NCI-H1092 treated with DMSO at 0.1 percent for 48 hours (cell line): ENCODE measurements at places on chromosomes 2 and 18.

GRCh38 chr18:5297597-5297996 is 2.1 kb upstream of the ZBTB14 start:
- DNase-seq: no peak

DNA sequence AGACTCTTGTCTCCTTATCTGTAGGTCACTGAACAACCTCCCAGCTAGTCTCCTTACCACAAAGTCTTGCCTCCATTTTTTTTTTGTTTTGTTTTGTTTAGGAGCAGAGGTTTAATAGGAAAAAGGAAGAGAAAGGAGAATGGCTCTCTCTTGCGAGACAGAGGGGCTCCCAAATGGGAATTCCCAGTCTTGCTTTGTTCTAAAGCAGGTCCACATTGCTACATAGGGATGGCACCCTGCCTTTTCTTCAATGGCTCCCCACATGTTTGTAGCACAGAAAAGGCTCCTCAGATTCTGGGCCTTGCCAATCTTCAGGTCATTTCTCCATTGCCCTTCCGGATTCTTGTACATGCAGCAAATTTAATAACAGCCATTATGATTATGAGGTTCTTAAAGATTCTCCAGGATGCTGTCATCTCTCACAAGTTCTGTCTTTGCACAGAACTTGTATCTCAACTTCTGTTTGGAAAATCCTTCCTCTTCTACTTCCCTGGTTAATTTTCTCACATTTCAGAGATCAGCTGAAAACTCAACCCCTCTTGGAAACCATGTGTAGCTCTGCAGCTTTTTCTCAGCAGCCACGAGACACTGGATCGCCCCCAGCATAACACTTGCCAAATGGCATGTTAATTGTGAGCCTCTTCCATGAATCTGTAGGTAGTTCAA is 23.6 kb downstream of the IL1F10 start:
- DNase-seq: no peak

GRCh38 chr2:3504741-3505140 is 14.6 kb downstream of the ADI1 start:
- no peak for DNase-seq

- peak; percentile 60 for DNase-seq
Measured at GRCh38 chr2:191555092-191555742, 122.7 kb upstream of the NABP1 start.

- DNase-seq: no peak
Measured at GRCh38 chr2:134131681-134132489, 122.0 kb upstream of the MGAT5 start.

- DNase-seq: no peak
Measured at GRCh38 chr18:45334191-45334590, 281.1 kb upstream of the SLC14A2 start.

DNA sequence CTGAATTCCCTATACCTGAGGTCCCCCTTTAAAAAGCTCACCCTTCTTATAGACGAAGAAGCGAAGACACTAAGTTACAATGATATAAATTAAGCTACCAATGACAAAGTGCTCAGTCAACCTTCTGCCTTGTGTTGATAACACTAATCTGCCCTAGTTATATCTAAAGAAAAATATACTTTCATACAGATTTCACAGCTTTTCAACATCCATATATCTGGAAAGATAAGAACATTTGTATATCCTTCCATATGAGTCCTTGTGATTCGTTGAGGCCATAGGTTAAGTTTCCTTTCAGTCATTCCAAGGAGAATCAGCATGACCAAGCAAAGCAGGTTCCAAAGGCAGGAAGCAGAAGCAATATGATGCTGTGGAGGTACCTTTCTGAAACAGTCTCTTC is 46.8 kb downstream of the XRCC5 start:
- DNase-seq: no peak

DNA sequence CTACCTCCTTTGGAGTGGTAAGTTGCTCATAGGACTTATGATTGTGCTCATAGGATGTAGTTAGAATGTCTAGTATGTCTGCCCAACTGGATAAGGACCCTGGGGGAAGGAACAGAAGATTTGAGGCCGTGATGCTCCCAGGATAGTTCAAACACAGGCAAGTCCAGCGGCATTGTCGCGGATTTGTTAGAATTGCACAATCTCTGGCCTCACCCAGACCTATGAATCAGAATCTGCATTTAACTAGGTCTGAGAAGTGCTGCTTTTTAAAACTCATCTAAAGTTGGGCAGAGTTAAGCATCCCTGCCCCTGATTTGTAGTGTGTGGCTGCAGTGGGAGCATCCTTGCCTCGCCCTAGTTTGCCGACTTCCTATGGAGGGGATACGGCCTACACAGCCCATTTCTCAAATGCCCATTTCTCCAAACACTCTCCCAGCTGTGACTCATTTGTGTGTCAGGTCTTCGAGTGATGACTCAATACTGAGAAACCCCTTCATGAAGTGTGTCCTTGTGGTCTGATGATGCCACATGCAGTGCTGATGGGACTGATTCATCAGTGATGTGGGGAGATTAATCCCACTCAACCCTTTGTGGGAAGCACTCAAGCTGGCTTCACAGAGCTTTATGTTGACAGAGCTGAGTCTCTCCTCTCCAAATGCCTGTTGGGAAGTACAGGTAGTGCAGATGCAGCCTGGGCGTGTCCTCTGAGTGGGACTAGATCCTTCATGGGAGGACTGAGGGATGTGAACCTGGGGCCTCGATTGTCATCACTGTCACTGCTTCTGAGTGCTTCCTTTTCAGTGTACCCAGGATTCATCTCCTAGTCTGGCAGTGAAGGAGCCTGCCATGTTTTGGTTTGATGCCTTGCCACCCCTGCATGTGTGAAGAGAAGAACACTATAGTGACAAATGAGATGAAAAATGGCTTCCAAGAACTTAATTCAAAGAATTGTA is 18.7 kb downstream of the SMIM21 start:
- DNase-seq: peak; percentile 20

DNA sequence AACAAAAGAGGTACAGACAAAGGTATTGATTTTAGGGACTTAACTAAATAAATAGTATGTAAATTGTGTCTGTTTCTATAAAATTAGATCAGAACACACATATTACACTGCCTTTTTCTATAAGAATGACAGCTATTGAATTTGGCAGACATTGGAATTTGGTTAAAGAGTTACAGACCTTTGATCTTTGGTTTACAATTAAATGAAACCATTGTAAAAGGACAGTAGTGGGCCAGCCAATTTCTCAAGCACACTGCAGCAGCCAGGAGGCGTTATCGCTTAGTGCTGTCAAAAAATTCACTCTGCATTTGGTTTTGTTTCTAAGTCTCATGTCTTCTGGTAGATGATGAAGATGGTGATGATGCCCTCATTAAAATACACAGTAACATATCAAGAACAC is 175.9 kb downstream of the NR4A2 start:
- DNase-seq: no peak

DNA sequence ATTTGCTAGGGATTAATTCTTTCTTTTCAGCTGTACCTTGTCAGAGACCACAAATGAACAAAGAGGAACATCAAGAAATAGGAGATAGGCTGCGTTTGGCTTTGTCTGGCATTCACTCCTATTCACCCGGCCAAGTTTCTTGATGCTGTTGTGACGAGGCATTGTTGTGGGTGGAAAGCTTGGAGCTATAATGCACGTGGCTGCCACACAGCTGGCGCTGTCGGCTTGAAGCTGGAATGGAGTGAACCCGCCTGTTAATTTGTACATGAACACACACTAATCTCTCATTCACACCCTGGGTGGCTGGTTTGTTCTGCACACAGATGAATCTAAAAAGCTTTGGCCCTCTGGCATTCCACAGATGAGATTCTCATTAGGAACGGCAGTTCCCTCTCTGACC is 274.9 kb upstream of the GYPC start:
- no peak for DNase-seq

DNA sequence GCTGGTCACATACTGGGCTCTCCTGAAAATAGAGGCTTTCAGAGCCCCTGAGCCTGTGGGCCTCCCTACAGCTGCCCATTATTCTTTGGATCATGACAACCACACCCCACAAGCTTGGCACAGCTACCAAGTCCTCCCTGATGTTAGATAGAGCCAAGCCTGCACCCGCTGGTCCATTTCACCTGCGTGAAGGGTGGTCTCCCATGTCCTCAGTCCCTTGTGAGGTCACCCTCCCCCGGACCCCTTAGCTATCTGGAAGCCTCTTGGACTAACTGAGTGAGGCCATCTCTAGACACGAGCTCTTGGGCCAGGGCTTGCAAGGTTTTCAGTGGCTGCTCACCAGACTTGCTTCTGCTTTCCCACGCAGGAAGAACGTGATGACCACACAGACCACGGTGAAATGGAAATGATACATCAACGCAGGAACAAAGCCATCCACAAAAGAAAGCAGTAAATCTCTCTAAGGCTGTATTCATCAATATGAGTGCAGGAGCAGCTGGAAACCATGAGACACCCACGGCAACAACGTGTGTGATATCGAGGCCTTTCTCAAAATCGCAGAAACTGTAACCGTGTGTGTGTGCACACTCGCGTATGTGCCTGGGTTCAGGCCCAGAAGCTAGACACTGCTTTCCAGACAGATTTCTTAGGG is 10.1 kb upstream of the MAL start:
- DNase-seq: no peak

DNA sequence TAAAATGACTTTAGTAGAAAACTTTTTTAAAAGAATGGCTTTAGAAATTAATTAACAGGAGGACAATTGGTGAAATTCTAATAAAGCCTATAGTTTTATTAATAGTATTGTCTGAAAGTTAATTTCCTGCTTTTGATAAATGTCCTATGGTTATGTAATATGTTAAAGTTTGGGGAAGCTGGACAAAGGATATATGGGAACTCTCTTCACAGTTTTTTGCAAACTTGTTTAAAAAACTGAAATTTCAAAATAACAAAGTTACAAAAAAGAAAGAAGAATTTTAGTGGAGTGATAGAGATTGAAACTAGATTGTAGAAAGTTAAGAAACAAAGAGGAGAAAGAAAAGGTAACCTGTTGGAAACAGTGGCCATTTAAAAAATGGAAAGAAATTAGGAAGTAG is 67.3 kb downstream of the SEMA4F start:
- DNase-seq: no peak

GRCh38 chr2:119126650-119127049 is 31.9 kb downstream of the C1QL2 start:
- DNase-seq: no peak

- no peak for DNase-seq
Measured at GRCh38 chr2:85066006-85066740, 67.0 kb upstream of the TCF7L1 start.

DNA sequence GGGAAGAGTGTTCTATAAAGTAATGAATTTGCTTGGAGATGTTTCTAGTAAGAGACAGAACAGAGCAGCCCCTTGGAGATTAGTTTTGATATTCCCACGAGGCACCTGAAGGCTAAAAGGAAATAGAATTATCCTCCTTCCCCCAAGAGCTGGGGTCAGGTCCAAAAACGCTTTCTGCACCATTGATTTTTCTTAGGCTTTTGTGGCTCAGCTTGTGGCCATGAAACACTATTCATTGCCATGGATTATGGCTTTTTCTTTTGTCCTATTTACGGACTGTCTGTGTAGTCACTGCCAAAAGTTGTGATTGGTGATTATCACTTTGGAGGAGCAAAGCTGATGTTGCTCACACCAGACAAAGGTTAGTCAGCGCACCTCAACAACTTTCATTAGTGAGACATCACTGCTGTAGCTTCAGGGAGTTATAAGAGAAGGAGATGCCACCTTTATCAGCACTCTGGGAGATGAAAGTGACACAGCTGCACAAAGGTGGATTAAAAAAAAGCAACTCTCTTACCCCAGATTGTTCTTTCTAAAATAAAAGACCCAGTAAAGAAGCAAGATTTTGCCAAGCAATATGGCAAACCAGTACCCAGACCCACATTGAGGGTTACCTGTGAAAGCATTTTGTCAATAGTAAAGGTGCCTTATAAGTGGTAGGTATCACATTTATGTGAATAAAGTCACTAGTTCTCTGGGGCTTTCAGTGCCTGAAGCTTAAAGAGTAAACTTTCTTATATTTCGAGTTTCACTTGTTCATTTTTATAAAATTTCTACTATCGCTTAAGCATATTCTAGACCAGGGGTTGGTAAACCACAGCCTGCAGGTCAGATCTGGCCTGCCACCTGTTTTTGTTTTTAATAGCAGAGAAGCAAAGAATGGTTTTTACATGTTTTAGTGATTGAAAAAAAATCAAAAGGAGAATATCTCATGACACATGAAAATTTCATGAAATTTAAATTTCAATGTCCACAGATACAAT is 10.6 kb downstream of the CXCR4 start:
- DNase-seq: peak; percentile 48

- no peak for DNase-seq
Measured at GRCh38 chr2:150729495-150729955, 242.1 kb upstream of the RND3 start.

GRCh38 chr2:239752951-239753350 is 272.2 kb downstream of the NDUFA10 start:
- DNase-seq: no peak

GRCh38 chr18:47294801-47295200 is 43.3 kb upstream of the SKOR2 start:
- no peak for DNase-seq

DNA sequence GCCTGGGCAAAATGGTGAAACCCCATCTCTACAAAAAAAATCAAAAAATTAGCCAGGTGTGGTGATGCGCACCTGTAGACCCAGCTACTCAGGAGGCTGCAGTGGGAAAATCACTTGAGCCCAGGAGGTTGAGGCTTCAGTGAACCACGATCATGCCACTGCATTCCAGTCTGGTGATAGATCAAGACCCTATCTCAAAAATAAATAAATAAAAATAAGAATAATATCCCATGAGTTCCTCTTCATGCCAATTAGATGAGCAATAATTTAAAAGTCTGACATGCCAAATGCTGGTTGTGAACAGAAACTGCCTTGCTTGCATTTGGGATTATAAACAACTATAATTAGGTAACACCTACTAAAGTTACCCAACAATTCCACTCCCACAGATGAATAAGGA is 22.1 kb upstream of the ANKRD44 start:
- DNase-seq: no peak

DNA sequence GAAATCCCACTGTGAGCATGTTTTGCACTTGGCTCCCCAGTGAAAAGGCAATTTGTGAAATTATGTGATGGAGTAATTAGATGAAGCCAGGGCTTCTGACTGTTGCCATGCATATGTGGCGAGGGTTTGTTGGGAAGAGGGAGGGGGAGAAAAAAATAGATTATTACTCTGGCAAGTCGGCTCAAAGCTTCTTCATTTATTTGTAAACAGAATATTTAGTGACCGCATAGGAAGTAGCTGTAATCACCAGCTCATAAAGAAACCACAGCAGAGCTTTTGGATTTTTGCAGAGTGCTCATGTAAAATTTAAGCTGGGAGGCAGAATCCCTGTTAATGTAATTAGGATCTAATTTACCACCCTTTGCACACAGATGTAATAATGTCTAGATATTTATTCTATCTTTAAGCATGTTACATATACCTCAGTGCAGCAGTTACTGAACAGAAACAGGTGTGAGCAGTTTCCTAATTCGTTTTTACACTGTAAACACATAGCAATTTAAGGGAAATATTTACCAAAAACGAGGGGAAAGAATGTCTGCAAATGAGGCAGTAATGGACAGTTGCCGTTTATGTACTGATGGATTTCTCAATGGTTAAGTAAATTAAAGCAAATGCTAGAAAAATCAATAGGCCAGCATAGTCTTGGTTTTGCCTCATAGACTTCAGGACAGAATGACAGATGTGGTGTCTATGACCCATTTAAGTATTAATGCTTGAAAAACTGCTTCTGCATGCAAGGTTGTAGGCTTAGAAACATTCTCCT is 87.9 kb downstream of the MEIS1 start:
- DNase-seq: no peak
